Fibroblast of gingiva (primary cell): ENCODE measurements at places on chromosomes 5 and 9.

DNA sequence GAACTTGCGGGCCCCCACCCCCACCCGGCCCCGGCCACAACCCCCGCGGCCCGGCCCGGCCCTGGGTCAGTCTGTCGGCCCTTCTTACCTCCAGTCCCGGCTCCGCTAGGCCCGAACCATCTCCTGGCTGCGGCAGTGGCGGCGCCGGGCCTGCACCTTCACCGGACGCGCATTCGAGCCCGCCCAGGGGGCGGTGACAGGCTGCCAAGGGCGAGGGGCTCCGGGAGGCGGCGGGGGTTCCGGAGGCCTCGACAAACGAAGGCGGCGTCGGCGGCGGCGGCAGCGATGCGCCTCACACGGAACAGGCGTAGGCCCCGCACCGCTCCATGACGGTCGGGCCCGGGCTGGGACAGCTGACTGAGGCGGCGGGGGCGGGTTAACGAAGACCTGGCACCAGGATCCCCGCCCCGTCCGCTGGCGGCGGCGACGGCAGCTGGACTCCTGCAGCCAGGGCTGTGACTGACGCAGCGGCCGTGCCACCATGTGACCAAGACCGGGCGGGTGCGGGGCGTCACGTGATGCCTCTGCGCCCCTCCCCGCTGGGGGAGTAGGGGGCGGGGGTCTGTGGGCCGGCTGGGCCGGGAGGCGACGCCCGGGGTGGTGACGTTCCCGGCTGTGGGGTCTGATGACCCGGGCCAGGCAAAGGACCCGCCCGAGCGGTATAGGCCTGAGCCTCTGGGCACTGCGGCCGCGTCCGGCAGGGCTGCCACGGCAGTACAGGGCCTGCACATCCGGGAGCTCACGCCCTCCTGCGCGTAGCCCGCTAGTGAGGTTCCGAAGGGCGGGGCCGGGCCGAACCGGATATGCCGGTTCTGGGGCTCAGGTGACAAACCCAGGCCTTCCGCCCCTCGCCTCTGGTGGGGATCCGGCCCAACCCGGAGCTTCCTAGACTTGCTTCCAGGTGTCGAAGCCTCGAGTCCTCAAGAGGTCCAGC, at the start of gene AFF4:
Gene AFF4, minus strand, starts transcription at position 464 of the 934 bp plus-strand sequence. CDS start 26,445 bp downstream, outside the sequence.
- DNase-seq = peak; percentile 98

DNA sequence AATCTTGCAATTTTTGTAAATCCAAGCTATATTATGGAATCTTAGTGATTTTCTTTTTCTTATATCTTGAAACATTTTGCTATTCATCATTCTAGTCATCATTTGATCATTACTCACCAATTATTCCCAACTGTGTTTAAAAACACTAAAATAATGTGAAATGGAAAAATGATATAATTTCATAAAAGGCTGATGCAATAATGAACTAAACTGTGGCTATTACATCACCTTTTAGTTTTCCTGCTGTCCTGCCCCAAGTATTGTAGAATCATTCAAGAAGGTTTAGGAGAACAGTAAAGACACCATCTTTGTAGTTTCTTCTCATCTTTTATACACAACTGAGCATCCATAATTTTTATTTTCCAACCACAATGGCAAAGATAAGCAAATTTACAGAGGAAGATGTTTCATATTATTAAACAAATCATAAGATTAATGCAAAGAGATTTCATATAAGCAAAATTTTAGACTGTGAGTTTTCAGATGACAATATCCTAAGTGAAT, 431.0 kb upstream of the SLC30A5 start:
- DNase-seq = no peak

DNA sequence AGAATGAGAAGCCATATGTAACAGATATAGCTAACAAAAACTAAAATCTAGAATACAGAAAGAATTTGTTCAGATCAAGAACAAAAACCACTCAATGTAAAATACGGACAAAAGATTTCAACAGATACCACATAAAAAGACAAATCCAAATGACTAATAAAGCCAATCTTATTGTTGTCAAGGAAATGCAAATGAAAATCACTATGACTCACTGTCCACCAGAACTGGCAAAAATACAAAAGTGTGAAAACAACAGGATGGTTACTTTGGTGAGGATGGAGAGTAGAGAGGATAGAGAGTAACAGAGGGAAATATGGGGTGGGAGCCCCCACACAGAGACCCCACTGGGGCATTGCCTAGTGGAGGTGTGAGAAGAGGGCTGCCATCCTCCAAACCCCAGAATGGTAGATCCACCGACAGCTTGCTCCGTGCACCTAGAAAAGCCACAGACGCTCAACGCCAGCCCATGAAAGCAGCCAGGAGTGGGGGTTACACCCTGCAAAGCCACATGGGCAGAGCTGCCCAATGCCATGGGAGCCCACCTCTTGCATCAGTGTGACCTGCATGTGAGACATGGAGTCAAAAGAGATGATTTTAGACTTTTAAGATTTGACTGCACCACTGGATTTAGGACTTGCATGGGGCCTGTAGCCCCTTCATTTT, 15.2 kb upstream of the RHOBTB3 start:
- peak; percentile 76 for DNase-seq

GRCh38 chr5:110475529-110475928, 250.9 kb downstream of the TMEM232 start:
- DNase-seq = no peak

- no peak for DNase-seq
These were observed 39.0 kb upstream of the EXOC3 start for GRCh38 chr5:403995-404394.

- peak; percentile 75 for DNase-seq
These were observed 653 bp upstream of the HNRNPH1 start for GRCh38 chr5:179623906-179624741.

- DNase-seq = no peak
These were observed 238.2 kb downstream of the GLIS3 start for GRCh38 chr9:4061717-4062116.

- no peak for DNase-seq
These were observed 34.8 kb downstream of the BOD1 start for GRCh38 chr5:173581408-173582215.

- DNase-seq = no peak
These were observed 391.1 kb downstream of the ARHGEF28 start for GRCh38 chr5:74017112-74017511.

GRCh38 chr9:17793713-17794622, 215.1 kb downstream of the SH3GL2 start:
- DNase-seq = no peak

GRCh38 chr5:155101697-155102096, 88.1 kb downstream of the KIF4B start:
- no peak for DNase-seq

DNA sequence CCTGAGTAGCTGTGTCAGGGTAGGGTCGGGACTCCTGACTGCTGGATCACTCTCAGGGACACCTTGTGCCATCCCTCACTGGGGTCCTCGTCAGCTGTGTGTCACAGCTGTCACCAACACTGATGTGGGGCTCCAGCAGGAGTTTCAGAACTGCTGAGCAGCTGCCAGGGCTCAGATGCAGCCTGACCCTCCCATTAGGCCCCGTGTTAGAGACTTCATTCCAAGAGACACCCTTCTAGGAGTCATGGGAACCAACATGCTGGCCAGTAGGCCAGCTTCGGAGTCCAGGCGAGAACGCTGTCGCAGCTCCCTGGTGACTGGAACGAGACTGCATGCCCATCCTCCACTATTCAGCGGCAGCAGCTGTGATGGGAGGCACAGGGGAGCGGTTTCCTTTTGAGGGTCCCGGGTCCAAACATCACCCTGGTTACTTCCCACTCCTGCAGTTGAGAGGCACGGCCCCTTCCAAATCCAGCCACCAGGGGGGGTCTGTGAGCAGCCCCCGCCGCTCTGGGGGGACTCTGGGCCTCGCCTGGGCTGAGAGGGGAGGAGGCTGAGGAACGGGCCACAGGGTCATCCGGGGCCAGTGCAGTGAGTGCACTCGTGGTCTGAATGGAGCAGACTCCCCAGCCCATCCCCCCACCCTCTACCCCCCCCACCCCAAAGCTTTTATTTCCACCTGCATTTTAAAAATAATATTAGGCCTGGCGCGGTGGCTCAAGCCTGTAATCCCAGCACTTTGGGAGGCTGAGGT, 12.6 kb upstream of the TCF7 start:
- no peak for DNase-seq

DNA sequence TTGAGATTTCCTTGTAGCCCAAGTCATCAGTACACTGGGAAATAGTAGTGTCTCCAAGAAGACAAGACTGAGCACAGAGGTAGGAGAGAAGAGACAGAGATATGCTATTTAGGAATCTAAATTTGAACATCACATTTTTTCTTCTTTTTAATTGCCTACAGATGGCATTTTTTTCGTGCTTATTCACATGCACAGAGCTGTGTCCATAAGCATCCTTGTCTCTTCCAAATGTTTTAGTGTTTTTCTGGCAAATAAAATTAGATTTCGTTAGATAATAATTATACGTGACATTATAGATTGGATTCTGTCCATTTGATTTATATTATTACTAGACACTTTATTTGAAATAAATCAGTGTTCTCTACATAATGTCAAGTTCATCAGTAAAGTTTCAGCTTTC, 80.9 kb downstream of the PRR16 start:
- DNase-seq = peak; percentile 24

DNA sequence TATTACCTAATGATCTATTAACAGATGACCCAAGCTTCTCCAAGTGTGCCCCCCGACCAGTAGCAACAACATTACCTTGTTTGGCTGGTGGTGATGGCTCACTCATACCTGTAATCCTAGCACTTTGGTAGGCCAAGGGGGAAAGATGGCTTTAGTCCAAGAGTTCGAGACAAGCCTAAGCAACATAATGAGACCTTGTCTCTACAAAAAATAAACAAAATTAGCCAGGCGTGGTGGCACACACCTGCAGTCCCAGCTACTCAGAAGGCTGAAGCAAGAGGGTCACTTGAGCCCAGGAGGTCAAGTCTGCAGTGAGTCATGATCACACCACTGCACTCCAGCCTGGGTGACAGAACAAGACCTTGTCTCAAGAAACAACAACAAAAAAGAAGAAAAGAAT, 62.9 kb downstream of the GCNT1 start:
- DNase-seq = no peak

DNA sequence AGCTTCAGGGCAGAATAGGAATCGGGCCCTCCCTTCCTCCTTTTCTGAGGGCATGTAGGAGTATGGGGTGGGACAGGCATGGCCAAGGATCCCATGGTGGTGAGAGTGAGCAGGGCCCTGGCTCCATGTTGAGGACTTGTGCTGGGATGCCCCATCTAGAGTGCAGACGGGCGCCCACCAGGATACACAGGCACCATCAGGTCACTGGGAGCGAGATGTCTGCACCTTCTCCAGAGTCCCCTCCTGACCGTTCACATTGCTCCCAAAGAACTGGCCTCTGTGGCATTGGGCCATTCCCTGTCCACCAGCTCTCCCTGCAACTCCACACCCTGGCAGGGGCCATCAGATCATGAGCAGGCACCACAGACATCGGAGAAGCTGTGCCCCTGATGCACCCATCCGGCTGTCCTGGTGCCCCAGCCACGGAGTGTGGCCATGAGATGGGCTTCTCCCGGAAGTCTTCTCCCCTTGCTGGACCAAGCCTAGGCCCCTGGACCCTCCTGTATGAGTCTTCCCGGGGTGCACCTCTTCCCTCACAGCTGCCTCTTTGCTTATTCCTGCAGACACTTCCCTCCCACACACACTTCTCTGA, 195.0 kb downstream of the IRX2 start:
- DNase-seq = no peak

DNA sequence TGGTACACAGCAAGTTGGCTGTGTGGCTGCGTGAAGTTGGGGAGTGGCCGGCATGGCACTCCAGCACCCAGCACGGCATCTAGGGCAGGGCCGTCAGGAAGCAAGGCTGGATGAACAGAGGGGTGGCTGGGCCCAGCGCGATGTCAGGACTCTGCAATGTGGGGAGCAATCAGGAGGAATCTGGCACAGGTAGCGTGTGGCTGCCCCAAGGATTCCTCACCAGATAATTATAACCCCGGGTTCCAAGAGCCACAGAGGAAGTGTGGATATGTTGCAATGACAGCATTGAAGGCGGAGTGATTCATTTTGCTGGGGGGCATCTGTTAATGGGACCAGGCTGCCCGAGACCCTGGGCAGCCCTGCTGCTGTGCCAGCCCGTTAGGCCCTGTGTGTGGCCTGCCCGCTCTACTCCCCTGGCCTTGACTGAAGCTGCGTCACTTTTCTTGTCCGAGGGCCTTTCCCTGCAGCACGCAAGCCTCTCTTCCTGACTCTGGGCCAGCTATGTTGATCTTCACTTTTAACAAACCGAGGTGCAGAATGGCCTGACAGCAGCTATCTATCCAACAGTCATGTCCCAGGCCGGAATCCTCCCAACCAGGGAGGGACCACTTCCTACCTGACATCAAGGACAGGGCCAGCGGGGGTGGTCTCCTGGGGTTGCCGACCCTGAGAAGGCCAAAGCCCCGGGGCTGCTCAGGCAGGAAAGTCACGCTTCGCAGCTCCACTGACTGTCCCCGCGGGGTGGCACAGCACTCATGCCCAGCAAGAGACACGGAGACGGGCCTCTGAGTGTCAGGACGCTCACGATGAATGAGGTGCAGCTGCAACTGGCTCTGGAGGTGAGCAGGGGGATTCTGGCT, 118.0 kb upstream of the PHYKPL start:
- DNase-seq = peak; percentile 47

DNA sequence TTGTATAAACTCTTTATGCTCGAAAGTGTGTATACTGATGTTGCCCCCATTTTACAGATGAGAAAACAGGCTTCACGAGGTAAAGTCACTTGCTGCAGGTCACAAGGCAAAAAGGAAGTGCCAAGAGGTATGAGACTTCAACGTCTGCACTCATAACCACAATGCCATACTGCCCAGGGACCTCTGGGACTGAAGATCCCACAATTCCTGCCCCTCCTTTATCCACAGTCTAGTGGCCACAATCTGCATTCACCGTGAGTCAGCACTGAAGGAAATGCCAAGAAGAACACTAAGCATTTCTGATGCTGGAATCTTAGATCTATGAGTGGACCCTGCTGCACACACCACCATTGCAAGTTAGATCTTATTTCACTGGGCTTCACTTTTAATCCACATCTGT, 37.3 kb downstream of the MED27 start:
- peak; percentile 96 for DNase-seq

DNA sequence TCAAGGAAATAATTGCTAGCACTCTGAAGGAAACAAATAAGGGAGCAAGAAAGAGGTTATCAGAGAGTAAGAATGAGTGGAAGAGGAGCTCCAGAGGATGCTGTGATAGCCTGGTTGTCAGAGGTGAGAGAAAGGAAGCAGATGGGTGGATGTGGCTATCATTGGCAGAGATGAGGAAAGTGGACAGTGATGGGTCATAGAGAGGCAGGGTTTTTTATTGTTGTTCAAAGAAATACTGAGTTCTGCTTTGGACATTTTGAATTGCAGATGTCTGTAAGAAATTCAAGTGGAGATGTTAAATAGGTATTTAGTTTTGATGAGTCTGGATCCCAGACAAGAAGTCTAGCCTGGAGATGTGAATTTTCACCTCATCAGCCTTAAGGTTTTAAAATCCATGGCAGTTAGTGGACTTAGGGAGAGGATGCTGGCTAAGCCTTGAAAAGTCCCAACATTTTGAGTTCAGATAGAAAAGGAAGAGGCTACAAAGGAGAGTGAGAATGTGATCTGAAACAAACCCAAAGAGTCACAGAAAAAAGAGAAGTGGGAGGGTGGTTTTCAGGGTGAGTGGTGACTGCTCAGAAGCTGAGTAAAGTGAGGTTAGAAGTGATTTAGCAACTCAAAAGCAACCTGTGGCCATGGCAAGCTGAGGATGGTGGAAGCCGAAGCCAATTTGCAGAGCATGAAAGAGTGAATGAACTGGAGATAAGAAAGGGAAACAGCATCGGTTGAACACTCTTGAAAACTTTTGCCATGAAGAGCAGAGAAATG, 50.4 kb downstream of the PPIC start:
- no peak for DNase-seq
